ENCODE measurements at places on chromosomes 4 and X.

GRCh38 chr4:72809208-72809607 lies 240.2 kb upstream of the ADAMTS3 start:
- DNase-seq = no peak

GRCh38 chr4:54505362-54505761 lies 152.4 kb upstream of the KIT start:
- no peak for DNase-seq

GRCh38 chr4:67853336-67853735 lies 30.5 kb downstream of the TMPRSS11D start:
- DNase-seq = no peak

DNA sequence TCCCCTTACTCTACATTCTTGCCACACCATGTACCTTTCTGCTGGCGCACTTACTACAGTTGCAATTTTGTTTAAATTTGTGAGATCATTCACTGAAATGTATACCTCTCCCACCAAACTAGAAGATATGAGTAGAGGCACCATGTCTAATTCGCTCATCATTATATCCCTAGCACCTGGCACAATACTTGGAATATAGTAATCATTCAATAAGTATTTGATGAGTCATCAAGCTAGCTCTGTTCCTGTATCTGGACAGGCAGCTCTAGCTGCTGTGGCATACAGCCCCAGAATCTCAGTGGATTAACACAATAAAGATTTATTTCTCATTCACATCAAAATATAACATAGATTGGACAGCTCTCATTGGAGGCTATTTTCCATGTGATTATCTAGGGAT lies 245.9 kb downstream of the IDS start:
- no peak for DNase-seq

DNA sequence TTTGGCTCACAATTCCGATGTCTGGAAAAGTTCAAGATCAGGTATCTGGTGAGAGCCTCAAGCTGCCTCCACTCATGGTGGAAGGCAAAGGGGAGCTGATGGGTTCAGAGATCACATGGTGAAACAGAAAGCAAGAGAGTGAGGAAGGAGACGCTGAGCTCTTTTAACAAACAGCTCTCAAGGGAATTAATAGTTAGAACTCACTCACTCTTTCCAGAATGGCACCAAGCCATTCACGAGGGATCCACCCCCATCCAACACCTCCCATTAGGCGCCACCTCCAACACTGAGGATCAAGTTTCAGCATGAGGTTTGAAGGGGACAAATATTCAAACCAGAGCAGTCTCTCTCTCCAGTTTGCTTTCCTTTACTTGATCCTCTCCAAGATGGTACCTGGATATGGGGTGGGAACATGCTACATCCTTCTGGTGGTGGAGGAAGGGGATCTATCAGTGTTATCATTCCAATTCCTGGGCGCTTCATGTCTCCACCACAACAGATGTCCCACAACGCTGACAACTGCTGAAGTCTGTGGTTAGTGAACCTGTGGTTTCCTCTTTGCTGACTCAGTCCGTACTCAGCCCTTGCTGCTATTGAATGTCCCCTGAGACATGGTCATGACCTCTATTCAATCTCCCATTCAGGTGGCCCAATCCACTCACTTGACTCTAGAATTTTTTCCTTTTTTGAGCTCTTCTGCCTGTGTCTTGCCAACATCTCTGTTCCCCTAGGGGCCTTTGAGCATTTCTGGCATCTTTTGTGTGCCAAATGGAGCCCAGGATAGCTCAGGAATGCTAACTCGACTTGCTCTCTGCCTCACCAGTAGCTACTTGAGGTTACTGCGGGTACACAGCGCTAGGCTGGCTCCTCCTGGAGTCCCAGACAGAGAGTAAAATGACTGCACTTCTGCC lies 395.2 kb downstream of the MID1IP1 start:
- peak; percentile 33 for DNase-seq

- peak; percentile 26 for DNase-seq
These were observed 273.7 kb downstream of the PTTG2 start for GRCh38 chr4:38233727-38234480.

DNA sequence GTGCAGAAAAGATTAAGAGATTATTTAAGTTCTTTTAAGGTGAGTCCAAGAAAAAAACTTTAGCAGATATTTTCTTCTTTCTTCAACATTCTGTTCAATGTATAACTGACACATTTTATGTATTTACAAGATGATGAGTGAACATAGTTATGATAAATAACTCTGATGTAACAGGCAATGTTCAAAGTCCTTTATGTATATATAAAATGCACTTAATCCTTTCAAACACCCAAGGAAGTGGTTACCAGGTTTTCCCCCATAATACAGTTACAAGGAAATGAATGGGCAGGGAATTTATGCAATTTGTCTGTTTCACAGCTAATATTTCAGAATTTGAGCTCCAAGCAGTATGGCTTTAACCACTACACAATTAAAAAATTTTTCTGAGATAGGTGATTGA lies 8.2 kb downstream of the CXCL3 start:
- no peak for DNase-seq

DNA sequence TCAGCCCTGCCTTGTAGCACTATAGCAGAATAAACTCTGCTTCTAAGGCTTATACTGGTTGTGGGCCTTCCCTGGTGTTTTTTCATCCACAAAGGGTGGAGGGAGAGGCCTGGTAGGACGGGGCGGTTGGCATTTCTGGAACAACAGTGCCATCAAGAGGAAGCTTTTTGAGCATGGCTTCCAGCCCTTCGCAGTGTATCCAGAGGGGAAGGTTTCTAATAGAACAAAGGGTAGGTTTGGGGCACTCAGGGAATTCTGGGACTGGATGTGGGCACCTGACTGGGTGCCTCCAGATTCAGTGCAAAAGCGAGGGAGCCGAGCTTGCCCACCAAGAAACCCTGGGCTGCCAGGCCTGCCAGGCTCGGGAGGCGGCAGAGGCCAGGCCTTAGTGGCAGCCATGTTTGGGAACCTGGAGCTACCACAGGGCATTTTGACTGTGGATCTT lies 229.6 kb upstream of the AGTR2 start:
- DNase-seq = peak; percentile 71

DNA sequence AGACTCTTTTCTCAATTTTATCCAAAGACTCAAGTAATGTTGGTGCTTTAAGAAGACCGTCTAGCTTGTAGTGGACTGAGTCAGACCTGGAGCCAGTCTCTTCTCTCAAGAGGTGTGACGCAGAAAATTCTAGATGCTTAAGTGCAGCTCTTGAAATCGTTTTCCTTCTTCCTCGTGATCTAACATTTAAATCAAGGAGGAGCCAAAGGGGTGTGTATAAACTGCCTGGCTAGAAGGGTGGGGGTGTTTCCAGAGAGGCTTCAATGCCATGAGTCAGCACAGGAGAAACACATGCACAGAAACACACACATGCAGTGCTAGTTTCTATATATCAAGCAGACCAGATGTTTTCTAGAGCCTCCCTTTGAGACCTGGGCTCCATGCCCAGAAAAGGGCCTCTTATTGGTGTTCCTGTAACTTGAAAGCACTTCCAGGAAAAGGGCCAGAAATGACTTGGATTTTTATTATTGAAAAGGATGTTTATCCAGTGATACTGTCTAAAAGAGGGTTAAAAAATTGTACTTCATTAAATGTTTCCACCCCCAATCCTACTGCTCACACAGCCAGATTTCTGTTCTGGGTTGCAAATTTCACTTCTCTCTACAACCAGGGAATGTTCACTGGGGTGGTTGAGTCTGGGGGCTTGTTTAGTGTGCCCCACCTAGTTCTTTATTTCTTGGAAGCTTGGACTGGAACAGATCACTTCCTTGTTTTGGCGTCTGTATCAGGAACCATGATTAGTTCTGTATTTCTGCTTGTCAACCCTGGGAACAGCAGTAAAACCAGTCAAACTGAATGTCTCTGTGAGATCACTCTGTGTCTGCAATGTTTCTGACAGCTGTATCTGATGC lies at the start of gene CLIC2:
Gene CLIC2 (minus strand): TSS at position 129 of the 851 bp plus-strand sequence. CDS start 187 bp downstream, outside the sequence.
- peak; percentile 17 for DNase-seq

Data from CD4-positive, alpha-beta T cell treated with Interferon gamma for 1 hour (primary cell).